Stimulated activated CD4-positive, alpha-beta T cell treated with anti-CD3 and anti-CD28 coated beads, Interleukin-4, amount 100 ng/mL, for 4 hours (primary cell): ENCODE measurements at places on chromosomes 6 and 20.

DNA sequence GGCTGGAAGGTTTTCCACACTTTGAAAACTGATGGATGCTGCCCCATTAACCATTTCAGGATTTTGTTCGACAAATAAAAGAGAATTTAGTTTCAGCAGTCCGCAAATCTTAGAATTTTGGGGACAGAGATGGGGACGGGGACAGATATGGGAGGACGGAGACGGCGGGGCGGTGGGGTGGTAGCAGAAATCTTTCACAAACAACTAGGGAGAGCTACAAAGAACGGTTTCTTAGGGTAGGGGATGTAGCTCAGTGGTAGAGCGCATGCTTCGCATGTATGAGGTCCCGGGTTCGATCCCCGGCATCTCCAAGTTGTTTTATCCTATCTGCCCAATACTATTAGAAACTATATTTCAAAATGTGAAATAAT, 15.1 kb downstream of the HMGN4 start:
- peak; percentile 75 for DNase-seq

- peak; percentile 57 for DNase-seq
Observed at GRCh38 chr20:47317127-47317895, 39.2 kb downstream of the ZMYND8 start.

- no peak for DNase-seq
Observed at GRCh38 chr6:31538805-31539400, 2.9 kb downstream of the DDX39B start.

GRCh38 chr20:641516-641875, 11.5 kb downstream of the SRXN1 start:
- DNase-seq = no peak

DNA sequence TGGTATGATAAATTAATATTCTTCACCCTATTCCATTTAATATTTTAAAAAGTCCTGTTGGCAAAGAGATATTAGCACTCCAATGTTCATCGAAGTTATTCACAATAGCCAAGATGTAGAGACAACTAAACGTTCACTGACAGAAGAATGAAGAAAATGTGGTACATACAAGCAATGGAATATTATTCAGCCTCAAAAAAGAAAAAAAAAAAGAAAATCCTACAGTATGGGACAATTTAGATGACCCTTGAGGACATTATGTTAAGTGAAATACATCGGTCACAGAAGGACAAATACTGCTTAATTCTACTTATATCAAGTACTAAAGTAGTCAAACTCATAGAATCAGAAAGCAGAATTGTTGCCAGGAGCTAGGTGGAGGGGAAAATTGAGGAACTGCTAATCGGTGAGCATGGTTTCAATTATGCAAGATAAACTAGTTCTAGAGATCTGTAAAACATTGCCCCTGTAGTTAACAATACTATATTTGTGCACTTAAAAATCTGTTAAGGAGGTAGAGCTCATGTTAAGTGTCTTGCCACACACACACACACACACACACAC, 4.7 kb downstream of the GCLC start:
- DNase-seq = no peak

DNA sequence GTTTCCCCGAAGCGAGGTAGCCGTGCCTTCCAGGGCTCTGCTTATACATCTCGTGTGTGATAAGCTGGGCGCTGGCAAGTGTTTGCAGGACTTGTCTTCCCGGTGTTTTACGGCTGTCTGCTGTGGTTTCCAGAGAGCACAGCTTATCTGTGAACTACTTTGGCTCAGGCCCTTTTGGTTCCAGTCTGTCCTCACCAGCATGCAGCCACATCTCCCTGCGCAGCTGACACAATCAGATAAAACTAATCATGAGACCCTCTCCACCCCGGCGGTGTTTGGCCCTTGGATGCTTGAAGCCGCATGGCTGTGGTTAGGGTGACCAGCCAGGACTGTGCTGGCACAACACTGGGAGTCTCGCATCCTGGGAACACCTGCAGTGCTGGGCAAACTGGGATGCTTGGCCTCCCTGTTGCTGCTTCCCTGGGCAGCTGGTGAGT, 241.8 kb upstream of the FOXQ1 start:
- no peak for DNase-seq

- no peak for DNase-seq
Observed at GRCh38 chr20:30816182-30816645, 441.2 kb upstream of the DEFB115 start.

- no peak for DNase-seq
Observed at GRCh38 chr6:159933077-159933476, 35.8 kb upstream of the IGF2R start.
